ENCODE measurements at places on chromosomes 7 and 10.

DNA sequence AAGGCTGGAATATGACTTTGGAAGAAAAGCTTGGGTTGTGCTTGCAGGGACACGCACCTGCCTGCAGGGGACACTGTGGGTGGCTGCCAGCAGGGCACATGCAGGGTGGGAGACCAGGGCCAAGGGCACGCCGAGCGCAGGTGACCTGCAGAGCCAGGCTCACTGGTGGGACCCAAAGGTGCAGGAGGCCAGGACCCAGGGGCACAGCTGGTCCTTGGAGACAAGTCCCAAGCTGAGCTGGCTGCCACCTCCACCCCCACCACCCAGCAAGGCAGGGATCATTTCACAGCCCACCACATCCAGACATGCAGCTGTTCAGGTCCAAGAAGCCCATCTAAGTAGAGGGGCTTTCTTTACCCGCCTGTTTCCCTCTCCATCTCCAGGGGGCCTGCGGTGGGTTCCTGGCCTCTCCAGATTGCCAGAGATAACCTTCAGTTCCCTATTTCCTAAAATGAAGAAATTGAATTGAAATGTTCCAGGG is 13.8 kb upstream of the CLIP2 start:
- DNase-seq: no peak

- DNase-seq: no peak
These were observed 74.1 kb downstream of the ZMYND11 start for GRCh38 chr10:209357-209756.

GRCh38 chr10:34918776-34919315 is 103.8 kb upstream of the PARD3 start:
- no peak for DNase-seq

GRCh38 chr10:81019029-81019890 is 481.6 kb downstream of the SH2D4B start:
- no peak for DNase-seq

DNA sequence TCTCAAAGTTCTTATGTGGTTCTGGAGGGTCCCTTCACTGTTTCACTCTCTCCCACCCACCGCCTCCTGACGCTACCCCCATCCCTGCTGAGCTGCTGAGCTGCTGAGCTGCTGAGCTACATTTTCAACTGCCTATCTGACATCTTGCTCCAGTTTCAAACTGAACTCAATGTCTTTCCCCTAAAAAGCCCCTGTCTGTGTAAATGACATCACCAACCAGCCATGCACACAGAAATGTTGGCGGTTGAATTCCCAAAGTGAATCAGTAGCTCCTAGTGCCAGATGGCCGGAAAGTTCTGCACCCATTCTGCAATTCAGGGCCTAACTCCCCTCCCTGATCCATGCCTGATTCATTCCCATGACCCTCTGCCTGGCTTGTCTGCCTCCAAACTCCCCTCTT is 71.2 kb downstream of the WNT2 start:
- DNase-seq: no peak

- no peak for DNase-seq
These were observed 133.6 kb downstream of the CUBN start for GRCh38 chr10:16995867-16996529.

DNA sequence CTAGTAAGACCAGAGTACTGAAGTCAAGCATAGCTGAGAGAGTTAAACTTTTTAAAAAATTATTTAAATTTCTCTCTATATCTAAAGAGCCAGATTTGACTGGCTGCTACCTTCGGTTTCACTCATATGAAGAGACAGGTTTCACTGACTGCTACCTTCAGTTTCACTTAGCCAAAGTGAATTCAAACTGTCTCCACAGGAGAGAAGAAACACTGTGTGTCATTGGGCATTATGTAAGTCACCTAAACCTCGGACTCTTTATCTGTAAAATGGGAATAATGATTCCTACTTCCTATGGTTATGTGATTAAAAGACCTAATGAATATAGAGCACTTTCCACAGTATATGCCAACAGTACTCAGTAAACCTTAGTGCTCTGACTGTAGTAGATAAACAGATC is 41.6 kb upstream of the MET start:
- DNase-seq: no peak

- no peak for DNase-seq
These were observed 877 bp downstream of the NCOA4 start for GRCh38 chr10:46029461-46030030.

- DNase-seq: no peak
These were observed 69.1 kb downstream of the ZMIZ1 start for GRCh38 chr10:79137826-79138225.

DNA sequence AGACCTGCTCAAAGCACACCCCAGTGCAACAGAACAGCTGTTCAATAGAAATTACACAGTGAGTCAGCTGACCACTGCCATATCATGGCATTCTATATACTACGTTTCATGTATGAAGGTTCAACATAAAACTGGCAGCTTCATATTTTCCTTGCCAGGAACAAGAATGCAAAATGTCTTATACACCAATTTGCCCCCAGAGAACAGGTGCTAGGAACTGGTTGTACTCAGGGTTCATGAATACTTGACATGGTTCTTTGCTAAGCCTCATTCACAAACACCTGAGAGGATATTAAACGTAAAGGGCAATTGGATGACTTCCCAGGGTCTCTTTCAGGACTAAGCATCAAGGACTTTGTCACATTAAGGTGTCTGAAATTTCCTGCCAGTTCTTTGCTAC is 6.9 kb downstream of the MYOF start:
- DNase-seq: no peak

GRCh38 chr7:96136600-96137239 is 185.2 kb downstream of the SLC25A13 start:
- DNase-seq: no peak

- DNase-seq: peak; percentile 67
These were observed 113.5 kb downstream of the SORBS1 start for GRCh38 chr10:95447685-95448084.

- DNase-seq: peak; percentile 56
These were observed 24.6 kb downstream of the ARHGAP22 start for GRCh38 chr10:48580236-48580635.

DNA sequence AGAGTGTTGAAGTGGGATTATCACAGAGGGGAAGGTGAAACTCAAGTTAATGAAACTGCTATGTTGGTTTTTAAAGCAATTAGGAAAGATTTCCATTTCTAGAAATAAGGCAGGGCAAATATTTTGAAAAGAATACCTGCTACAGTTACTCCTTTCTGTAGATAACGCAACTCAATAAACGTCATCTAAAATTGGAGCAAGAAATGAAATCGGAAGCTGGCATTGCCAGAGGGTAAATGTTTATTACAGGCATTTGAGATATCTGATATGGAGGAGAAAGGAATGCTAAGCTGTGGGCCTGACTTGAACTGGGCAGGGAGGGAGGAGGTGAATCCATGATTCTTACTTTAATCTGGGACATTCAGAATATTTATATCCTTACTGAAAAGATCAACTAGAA is 217.0 kb upstream of the ADARB2 start:
- DNase-seq: no peak

DNA sequence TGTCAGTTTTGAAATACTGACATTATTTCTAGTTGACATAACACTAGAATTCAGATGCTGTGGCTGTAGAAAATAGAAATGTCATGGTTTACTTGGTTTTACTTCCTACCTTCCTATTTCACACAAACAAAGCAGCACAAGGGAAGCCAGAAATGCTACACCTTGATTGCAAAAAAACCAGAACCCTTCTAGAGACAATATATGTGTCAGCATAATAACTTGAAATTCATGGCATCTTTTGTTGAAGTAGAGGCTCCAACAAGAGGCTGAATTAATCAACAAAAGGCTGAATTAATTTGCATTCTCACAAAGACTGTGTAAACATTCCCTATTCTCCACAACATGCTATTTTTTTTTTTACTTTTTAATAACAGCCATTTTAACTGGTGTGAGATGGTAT is 25.2 kb downstream of the ZNF117 start:
- DNase-seq: no peak

DNA sequence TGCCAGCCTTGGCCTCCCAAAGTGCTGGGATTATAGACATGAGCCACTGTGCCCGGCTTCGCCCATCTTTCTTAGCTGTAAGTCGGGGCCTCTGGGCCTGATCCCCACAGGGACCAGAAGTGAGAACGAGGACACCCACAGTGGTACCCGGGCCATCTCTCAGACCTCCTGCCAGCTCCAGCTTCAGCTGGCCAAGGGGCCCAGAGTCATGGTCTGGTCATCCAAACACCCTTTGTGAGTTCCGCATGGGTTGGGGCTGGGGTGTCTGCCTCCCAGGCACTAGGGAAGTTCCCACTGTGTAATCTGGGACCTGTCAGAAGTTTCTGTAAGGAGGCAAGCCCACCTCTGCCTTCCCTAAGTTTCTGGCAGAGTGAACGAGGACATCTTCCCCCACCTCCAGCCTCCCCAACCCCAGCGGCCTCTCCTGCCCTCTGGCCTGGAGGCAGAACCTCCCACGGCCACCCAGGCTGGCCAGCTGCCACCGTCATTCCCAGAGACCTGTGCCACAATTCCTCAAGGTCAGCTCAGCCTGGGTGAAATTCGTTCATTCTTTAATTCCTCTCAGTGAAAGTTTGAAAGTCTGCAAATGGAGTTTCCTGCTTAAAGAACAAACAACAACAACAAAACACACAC is 19.5 kb upstream of the FOXL3 start:
- no peak for DNase-seq

- DNase-seq: no peak
These were observed 524 bp upstream of the FUOM start for GRCh38 chr10:133358162-133358924.

GRCh38 chr7:91323626-91324158 is 59.5 kb downstream of the FZD1 start:
- no peak for DNase-seq

DNA sequence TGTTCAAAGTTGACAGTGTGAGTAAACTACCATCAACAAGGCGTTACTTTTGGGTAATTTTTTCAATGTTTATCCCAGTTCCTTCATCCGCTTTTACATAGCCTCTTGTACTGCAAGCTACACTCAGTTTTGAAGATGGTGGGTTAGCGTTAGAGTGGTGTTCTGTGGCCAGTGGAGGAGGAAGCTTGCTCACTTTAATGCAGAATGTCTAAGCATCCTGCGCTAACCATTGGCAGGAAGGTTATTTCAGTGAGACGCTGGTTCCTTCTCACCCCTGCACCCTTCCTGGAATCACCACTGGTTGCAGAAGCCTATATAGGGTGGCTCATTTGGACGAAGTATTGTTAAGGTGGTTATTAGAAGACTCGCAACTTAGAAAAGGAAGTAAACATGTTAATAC is 159.1 kb downstream of the CELF2 start:
- DNase-seq: no peak

- DNase-seq: no peak
These were observed 32.8 kb downstream of the NOD1 start for GRCh38 chr7:30445770-30446169.

DNA sequence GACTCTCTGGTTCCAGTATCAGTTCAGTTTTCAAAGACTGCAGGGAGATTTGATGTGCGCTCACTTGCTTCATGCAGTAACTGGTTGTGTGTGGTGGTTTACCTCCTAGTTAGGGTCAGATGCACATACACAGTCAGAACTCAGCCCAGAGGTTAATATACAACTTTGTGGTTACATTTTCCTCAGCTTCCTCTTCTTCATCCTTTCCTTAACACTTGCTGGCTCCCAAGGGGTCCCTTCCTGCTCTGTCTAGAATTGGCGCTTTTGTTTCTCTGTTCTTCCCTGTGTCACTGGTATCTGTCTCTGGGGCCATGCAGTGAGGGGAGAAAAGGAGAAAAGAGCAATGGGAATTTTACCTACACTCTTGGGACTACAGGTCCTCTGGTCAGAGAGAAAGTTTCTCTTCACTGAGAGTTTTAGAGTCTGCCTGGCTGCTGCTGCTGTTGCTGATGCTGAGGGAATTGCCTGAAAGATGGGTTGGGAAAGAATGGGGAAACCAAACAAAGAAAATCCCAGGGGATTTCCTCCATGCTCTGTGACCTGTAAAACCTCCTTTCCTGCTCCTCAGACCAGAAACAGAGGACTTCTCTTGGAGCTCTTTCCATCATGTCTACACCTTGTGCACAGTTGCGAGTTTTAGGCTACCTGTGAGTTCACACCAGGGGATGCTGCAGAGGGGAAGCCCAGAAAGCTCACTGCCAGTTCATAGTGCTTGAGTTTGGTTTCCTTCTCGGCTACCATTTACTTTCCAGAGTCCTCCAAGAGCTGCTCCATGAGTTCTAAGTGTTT is 74.6 kb downstream of the WDFY4 start:
- DNase-seq: no peak

GRCh38 chr7:48512892-48513291 is 341.6 kb downstream of the ABCA13 start:
- DNase-seq: no peak

GRCh38 chr7:102222445-102222844 is 64.2 kb upstream of the SH2B2 start:
- DNase-seq: no peak

DNA sequence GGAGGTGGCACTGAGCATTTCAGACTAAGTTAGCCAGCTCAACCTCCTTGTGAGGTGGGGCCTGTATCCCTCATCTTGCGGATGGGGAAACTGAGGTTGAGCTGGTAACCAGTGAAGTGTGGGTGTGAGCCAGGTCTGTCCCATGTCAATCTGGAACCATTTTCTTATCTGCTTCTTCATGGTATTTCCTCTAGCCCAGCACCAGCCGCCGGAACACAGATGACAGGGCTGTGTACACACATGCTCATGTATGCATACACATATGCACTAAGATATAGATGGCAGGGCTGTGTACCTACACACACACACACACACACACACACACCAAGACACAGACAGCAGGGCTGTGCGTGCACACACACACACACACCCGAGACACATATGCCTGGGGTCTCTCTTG is 18.5 kb downstream of the RAMP3 start:
- no peak for DNase-seq

DNA sequence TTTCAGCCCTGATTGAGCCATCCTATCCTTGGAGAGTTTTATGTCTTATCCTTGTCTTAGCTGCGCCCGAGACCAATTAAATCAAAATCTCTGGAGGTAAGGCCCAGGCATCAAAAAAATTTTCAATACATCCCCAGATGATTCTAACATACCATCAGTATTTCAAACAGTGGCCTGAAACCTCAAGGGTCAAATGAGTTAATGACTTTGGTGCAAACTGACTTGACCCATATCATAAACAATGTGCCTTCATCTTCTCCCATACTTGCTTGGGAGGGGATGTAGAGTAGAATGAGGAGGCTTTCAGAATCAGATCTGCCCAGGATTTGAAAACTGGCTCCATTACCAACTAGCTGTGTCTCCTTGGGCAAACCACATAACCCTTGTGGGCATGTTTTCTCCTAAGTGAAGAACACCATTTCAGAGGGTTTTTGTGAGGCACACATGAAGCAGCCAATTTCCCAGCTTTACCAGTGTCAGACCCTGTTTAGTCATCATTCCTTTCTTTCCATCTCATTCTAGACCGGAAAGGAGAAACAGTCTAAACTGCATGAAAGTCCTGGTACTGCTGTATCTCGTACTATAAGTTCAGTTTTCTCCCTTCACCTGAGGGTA is 35.7 kb upstream of the ATXN7L1 start:
- no peak for DNase-seq
